ENCODE measurements at places on chromosomes 5 and 9.

DNA sequence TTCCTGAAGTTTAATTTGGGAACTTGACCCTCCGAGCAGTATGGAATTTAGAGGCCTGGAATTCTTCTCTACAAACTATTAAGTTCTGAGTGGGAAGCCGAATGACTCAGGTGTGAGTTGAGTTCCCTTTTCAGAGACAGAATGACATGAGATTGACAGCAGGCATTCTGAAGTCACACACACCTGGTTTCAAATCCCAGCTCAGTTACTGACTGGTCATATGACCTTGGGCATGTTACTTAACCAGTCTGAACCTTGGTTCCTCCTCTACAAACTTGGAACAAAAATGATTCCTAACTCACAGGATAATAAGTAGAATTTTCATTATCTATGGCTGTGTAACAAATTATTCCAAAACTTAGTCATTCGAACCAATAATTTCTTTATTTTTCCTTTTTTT lies 45.5 kb upstream of the GPBP1 start:
- H3K27me3 ChIP-seq, result no peaks in the 10 kb centered on the region
- H3K4me3 ChIP-seq, result no peak overlapping the region
- H3K4me1 ChIP-seq, result no peaks in the 10 kb centered on the region

- no peak for DNase-seq
- H3K27ac ChIP-seq, result no peak overlapping the region
- H3K4me3 ChIP-seq, result no peak overlapping the region
- no peaks in the 10 kb centered on the region for H3K4me1 ChIP-seq
These were observed 441.3 kb upstream of the PIK3R1 start for GRCh38 chr5:67774267-67774552.

GRCh38 chr5:6674886-6675285 lies 38.3 kb upstream of the TENT4A start:
- no peaks in the 10 kb centered on the region for H3K27me3 ChIP-seq
- no peak overlapping the region for H3K27ac ChIP-seq
- no peaks in the 10 kb centered on the region for H3K36me3 ChIP-seq
- DNase-seq, result no peak
- no peak overlapping the region for H3K4me3 ChIP-seq
- H3K4me1 ChIP-seq, result no peaks in the 10 kb centered on the region

DNA sequence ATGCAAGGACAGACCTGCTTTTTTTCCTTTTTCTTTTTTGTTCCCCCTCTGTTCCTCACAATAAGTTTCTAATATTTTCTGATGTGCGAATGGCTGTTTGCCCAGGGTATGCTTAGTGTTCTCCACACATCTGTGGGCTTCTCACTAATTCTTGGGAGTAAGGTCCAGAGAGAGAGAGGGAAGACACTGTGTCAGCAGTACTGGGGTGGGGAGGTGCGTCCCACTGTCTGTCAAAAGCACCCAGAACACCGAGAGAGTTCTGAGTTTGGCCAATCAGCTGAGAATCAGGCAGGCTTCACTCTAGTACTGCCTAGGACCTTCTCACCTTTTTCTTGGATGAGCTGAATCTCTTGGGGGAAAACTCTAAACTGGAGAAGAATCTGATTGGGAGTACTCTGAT lies 61.8 kb downstream of the ELL2 start:
- no peak overlapping the region for H3K4me3 ChIP-seq
- no peak for DNase-seq
- H3K36me3 ChIP-seq, result peaks cover 2% of the 10 kb centered on the region
- no peak overlapping the region for H3K27ac ChIP-seq
- H3K4me1 ChIP-seq, result no peaks in the 10 kb centered on the region

- no peak overlapping the region for H3K4me3 ChIP-seq
- DNase-seq, result no peak
- H3K4me1 ChIP-seq, result no peaks in the 10 kb centered on the region
- no peak overlapping the region for H3K27ac ChIP-seq
These were observed 39.1 kb downstream of the ANGPTL2 start for GRCh38 chr9:127083138-127083980.

DNA sequence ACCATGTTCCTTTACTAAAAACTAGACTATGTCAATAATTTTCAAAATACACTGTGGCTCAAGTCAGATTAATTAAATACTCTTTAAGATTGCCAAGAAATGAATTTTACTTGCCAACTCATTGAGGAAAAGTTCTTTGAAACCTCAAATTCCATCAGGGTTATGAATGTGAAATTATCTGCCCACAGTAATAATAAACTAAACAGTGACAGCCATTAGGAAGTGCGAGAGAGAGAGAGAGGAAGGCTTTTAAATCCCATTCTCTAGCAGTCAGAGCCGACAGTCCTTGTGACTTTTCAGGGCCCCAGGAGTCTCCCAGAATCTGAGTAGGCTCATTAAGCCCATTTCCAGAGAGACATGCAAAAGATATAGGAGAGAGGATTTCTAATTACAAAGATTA lies 236.1 kb downstream of the MARCHF11 start:
- no peak overlapping the region for H3K4me3 ChIP-seq
- H3K36me3 ChIP-seq, result no peaks in the 10 kb centered on the region
- no peaks in the 10 kb centered on the region for H3K4me1 ChIP-seq
- no peaks in the 10 kb centered on the region for H3K27me3 ChIP-seq
- DNase-seq, result no peak
- no peak overlapping the region for H3K27ac ChIP-seq

DNA sequence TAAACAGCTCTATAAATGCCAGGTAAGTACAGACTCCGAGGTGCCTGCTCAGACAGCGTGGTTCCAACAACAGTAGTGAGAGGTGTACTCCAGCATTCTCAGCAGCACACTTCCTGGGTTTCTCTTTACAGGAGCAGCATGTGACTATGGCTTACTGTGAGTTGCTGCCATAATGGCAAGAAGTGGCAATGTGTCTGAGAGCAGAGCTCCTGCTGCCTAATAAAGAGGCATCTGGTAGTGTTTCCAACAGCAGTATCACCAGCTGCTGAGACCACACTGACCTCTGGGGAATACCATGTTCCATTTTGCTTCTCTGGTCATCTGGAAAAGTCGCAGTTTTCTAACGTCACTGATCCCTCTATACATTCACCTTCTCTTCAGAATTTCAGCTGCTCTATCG lies 398.2 kb downstream of the SLCO4C1 start:
- H3K27ac ChIP-seq, result no peak overlapping the region
- H3K27me3 ChIP-seq, result no peaks in the 10 kb centered on the region
- no peak overlapping the region for H3K4me3 ChIP-seq
- no peaks in the 10 kb centered on the region for H3K4me1 ChIP-seq

GRCh38 chr5:140130949-140131733 lies 5.4 kb downstream of the IGIP start:
- H3K4me3 ChIP-seq, result no peak overlapping the region
- no peaks in the 10 kb centered on the region for H3K36me3 ChIP-seq
- no peak for DNase-seq

GRCh38 chr5:168314735-168315411 lies 23.4 kb downstream of the WWC1 start:
- no peaks in the 10 kb centered on the region for H3K27me3 ChIP-seq
- H3K36me3 ChIP-seq, result no peaks in the 10 kb centered on the region
- DNase-seq, result no peak
- no peaks in the 10 kb centered on the region for H3K4me1 ChIP-seq

Data from CD4-positive, CD25-positive, alpha-beta regulatory T cell (primary cell).